ENCODE measurements at places on chromosomes 1 and 21.

GRCh38 chr1:243253211-243253925, 1.7 kb downstream of the CEP170 start:
- no peak for DNase-seq

GRCh38 chr1:56495538-56495937, 83.8 kb downstream of the PLPP3 start:
- no peak for DNase-seq

GRCh38 chr1:42639116-42639515, 19.1 kb upstream of the PPIH start:
- DNase-seq: no peak

DNA sequence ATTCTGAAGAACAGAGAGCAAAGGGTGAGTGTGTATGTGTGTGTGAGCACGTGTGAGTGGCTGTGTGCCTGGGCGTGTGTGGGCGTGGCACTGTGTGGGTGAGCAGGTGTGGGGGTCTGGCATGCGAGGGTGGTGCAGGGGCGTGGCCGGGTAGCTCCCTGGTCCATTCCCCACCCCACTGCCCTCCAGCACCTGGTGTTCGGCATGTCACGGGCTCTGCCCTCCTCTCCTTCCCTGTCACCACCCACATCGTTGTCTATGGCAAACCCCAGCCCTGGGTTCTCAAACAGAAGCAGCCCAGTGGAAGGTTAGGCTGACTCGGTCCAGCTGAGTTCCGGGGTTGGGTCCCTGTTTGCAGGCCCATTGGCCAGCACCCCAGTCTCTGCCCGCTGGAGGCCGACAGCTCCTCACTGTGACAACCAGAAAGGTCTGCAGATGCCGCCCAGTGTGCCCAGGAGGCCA, 39.8 kb downstream of the UBE2G2 start:
- DNase-seq: no peak

- peak; percentile 90 for DNase-seq
Measured at GRCh38 chr1:180198196-180198595, 31.9 kb upstream of the LHX4 start.

DNA sequence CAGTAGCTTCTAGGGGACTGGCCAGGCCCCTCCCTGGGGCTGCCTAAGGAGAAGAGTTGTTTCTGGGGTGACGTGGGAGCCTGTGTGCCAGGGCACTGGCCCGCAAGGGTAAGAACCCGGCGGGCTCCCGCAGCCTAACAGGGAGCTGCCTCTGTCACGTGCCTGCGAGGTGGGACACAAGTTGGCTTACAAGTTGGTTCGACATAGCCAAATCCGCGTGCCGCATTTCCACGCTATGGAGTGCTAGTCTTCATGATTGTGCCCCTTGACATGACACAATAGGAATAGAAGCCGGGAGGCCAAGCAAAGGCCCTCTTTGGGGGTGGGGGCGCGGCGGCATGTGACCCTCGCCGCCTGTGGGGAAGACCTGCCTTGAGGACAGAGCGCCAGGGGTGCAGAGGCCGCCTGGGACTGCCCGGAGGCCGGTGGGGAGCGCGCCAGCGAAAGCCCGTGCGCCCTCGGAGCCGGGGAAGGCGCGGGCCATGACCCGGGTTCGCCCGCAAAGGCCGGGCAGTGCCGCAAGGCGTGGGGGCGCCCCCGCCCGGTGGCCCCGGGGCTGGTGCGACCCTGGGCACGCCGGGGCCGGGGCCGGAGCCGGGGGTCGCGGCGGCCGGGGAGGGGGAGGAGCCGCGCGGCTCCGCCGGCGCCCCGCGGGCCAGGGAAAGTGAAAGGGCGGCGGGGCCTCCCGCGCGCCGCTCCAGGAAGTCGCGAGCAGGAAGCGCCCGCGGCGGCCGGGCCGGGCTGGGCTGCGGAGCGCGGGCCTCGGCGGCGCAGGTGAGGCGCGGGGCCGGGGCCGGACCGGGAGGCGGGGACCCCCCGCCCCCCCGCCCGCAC, at the start of gene SLC37A1:
TSS of gene SLC37A1 (plus strand) at position 702 of the 834 bp plus-strand sequence. CDS start 4,603 bp downstream, outside the sequence.
- no peak for DNase-seq

- DNase-seq: no peak
Measured at GRCh38 chr1:204760757-204761156, 75.2 kb upstream of the LRRN2 start.

GRCh38 chr1:70487910-70488665, 77.0 kb downstream of the CTH start:
- peak; percentile 83 for DNase-seq

DNA sequence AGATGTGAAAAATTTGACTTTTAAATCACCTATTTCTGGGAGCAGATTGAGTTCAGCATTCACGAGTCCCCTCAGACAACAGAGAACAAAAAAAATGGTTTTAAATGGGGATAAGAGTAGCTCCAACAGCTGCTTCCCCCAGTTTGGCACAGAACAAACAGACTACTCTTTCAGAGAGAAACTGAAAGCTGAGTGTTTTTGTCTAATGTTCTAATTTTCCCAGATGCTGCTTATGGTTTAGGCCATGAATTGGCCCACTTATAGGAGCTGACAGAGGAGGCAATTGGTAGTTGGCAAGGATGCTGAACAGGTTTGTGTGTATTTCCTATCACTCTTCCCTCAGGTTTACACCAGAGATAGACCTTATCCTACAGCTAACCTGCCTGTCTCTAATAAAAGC, 1637.4 kb upstream of the PRMT6 start:
- no peak for DNase-seq
